Posterior vena cava (tissue), 2 donors: ENCODE measurements at places on chromosomes 5 and 9.

GRCh38 chr5:147621016-147621415 is 111.1 kb upstream of the DPYSL3 start:
- DNase-seq, result no peak

- DNase-seq, result no peak
Observed at GRCh38 chr5:150653145-150653761, 7.8 kb upstream of the MYOZ3 start.

DNA sequence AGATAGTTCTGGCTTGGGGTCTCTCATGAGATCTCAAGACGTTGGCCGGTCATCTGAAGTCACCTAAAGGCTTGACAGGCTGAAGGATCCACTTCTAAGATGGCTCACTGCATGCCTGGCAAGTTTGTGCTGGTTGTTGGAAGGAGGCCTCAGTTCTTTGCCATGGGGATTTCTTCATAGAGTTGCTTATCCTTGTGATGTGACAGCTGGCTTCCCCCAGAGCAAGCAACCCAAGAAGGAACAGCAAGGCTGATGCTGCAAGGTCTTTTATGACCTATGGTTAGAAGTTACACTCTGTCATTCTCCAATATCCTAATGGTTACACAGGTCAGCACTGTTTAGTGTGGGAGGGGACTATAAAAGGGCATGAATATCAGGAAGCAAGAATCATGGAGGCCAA is 20.7 kb upstream of the GRPEL2 start:
- DNase-seq, result no peak

DNA sequence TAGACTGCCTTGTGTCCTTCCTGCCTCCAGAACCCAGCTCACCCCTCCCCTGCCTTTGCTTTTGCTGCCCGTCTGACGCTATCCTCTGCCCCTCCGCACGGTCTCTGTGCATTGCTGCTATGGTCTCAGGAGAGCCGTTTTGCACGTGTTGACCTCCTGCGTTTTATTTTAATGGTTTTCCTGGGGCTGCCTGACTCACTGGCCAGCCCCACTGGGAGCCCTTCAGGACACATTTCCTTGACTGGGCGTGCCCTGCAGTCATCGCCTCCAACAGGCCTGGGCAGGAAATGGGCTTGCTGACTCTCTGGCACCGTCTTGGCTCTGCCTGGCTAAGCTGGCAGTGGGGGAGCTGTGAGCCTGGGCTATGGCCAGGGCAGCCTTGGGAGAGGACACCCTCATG is 17.9 kb upstream of the ASS1 start:
- no peak for DNase-seq

DNA sequence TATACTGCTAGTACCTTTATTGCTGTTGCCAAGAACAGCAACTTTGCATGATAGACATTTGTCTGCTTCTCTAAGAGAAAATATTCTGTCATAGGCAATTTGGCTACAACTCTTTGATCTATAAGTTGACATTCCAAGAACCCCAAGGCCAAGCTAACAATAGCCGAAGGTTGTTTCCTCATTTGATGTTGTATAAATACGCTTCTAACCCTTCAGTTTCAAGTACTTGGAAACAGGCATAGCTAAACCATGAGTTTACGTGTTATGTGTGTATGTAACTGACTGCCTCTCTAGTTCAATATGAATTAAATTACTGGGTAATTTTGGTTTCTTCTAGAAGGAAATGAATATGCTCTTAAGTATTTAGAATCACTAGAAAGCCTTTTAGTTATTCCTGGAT is 1034.0 kb downstream of the TLE4 start:
- no peak for DNase-seq

- no peak for DNase-seq
Observed at GRCh38 chr9:73053543-73053942, 98.1 kb upstream of the ANXA1 start.

- DNase-seq, result no peak
Observed at GRCh38 chr5:135030123-135030955, 3.7 kb downstream of the PITX1 start.

DNA sequence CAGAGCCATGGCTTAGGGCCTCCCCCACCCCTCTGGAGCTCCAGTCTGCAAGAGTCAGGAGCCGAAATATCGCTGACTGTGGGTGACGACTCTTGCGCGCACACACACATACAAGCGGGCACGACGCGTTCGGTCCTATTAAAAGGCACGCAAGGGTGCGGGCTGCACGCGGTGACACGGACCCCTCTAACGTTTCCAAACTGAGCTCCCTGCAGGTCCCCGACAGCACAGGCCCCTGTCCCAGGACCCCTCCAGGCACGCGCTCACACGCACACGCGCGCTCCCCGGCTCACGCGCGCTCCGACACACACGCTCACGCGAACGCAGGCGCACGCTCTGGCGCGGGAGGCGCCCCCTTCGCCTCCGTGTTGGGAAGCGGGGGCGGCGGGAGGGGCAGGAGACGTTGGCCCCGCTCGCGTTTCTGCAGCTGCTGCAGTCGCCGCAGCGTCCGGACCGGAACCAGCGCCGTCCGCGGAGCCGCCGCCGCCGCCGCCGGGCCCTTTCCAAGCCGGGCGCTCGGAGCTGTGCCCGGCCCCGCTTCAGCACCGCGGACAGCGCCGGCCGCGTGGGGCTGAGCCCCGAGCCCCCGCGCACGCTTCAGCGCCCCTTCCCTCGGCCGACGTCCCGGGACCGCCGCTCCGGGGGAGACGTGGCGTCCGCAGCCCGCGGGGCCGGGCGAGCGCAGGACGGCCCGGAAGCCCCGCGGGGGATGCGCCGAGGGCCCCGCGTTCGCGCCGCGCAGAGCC is at the start of gene GRIN1:
Gene GRIN1, plus strand, starts transcription at position 433 of the 746 bp plus-strand sequence. CDS start 333 bp downstream, outside the sequence.
- DNase-seq, result no peak

GRCh38 chr5:153711755-153712154 is 221.3 kb downstream of the GRIA1 start:
- DNase-seq, result no peak
